ENCODE measurements at places on chromosomes 12 and 14.

- DNase-seq = no peak
These were observed 4.8 kb upstream of the LGMN start for GRCh38 chr14:92753250-92753649.

- no peak for DNase-seq
These were observed 15.0 kb downstream of the OTX2 start for GRCh38 chr14:56795284-56795622.

GRCh38 chr12:93065896-93066295 lies 136.8 kb upstream of the EEA1 start:
- DNase-seq = no peak

GRCh38 chr14:96090441-96091148 lies 51.4 kb downstream of the C14orf132 start:
- DNase-seq = no peak

DNA sequence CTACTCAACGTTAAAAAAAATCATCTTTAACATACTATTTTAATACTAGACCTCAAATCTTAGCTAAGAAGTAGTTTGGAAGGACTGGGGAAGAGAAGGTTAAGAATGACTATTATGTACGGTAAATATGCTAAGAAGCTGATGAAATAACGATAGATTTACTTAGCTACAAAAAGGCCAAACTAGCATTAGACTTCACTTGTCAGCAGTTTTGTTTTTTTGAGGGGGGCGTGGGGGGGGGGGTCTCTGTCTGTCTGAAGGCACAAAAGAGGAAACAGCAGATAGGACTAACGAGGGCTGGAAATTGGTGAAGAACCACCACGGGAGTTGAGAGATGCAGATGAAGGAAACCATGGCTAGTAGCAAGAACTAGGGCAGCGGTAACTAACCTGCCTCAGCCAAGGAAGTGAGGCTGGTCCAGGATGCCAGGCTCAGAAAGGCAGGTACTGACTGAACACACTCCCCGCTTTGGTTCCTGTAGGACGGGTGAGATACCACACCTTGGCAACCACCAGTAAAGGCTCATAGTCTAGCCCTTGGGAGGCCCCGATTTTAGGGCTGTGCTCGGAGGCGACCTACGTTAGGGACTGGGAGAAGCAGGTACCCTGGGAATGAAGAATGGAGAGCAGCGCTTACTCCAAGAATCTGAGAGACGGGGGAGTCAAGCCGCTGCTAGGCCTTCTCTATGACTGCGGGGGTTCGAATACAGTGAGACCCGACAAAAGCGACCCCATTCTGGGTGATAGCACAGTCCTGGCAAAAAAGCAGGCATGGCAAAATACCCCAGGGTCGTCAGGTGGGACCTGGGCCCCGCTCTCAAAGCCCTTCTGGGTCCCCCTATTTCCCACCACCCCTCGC lies 675 bp downstream of the NEDD8 start:
- no peak for DNase-seq

DNA sequence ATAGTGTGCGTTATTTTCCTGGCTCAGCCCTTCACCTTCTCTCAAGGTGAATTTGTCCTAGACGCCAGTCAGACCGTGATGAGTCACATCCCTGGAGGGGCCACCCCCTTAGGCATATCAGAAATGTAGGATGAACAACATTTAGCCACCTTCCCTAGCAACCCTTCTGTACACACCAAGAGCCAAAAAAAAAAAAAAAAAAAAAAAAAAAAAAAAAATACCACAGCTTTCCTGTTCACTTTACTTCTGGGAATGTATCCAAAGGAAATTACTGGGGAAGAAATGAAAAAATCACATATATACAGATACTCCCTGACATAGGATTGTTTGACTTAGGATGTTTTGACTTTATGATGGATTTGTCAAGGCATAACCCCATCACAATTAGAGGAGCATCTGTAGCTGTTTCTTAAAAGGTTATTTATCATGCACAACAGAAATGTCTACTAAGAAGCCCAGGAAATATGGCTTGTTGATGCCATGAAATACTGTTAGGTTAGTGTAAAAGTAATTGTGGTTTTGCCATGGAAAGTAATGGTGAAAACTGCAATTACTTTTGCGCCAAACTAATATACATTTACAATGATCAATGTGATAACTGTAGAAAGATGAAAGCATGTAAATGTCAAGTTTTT lies 68.2 kb upstream of the BDKRB2 start:
- no peak for DNase-seq

- peak; percentile 63 for DNase-seq
These were observed 198.2 kb downstream of the TSPAN9 start for GRCh38 chr12:3275171-3276041.

GRCh38 chr14:38860530-38860929 lies 242.5 kb downstream of the SEC23A start:
- no peak for DNase-seq

- DNase-seq = no peak
These were observed 1401.9 kb upstream of the FLRT2 start for GRCh38 chr14:84128050-84128449.

DNA sequence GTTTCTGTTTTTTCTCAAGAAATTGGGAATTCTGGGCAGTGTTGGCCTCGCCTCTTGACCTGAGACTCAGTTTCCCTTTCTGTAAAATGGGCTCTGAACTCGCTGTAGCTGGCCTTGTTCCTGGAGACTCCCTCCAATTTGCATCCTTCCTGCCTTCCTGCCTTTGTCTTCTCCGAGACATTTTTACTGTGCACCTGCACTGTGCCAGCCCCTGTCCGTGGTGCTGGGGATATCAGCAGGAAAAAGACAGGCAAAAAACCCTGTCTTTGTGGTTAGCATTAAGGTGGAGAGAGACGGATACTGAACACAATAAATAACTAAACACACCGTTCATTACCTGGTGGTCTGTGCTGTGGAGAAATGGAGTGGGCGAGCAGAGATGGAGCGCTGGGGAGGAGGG lies 129.8 kb downstream of the AACS start:
- DNase-seq = no peak

DNA sequence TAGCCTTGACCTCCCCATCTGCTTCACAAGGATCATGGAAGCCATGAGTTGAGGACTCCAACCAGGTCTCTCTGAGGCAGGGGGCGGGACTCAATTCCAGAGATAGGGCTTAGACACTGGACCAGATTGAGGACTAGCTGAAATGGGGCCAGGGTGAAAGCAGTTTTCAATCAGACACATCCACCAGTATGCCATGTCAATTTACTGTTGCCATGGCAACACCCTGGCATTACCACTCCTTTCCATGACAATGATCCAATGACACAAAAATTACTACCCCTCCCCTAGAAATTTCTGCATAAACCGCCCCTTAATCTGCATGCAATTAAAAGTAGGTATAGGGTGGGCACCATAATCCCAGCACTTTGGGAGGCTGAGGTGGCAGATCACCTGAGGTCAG lies 18.6 kb upstream of the DCAF5 start:
- DNase-seq = no peak

DNA sequence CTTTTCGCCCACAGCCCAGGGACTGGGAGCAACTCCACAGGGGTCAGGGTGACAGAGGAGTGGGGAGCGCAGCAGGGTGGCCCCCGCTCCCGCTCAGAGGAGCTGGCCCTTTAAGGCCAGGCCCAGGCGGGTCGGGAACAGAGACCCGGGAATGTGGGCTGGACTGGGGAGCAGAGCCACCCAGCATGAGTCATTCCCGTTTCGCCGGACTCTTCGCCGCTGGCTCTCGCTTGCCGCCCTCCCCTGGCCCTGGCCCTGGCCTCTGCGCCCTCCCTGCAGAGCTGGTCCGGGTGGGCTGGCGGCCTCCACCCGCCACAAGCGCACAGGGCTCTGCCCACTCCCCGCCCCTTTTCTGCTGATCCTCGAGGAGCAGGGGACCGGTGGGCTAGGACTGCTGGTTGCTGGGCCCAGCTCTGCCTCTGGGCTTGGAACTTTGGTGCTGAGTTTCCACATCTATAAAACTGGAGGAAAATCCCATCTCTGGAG lies 92.8 kb downstream of the NINJ2 start:
- DNase-seq = no peak

GRCh38 chr14:21449899-21450216 lies 6.1 kb downstream of the CHD8 start:
- no peak for DNase-seq

DNA sequence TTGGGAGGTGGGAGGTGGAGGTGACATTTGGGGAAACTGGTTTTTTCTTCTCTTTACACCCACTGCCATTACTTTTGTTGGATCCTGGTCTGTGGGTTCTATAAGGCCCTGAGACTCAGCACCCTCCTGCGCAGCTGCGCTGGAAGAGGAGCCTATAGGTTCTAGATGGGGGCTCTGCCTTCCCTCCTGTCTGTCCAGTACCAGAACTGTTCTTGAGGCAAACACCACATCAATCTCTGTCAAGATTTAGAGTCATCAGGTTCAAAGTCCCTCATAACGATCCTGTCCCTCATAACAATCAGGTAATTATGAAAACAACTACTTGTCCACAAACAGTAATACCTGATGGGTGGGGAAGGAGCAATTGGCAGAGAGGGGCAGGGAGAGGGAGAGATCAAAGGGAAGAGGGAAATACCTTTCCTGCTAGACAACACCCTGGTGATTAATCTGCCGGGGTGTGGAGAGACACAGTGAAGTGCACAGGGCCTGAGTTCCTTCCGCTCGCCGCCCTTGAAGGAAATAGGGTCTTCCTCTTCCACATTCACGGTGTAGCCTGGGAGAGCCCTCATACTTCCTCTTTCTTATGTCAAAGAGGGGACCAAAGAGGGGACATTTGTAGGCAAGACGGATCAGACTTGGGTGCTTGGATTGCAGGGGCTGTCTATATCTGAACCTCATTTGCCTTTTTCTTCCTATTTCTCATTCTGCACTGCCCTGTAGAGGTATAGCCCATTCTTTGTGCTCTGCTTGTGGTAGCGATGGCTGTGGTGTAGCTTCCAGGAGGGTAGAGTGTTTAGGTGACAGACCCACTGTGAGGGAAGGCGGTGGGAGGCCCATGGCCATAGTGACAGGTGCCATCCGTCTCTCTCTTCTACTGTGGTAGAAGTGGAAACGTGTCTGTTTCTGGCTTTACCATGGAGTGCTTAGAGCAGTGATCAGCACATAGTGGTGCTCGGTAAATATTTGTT lies 12.6 kb downstream of the GPRC5A start:
- DNase-seq = no peak

DNA sequence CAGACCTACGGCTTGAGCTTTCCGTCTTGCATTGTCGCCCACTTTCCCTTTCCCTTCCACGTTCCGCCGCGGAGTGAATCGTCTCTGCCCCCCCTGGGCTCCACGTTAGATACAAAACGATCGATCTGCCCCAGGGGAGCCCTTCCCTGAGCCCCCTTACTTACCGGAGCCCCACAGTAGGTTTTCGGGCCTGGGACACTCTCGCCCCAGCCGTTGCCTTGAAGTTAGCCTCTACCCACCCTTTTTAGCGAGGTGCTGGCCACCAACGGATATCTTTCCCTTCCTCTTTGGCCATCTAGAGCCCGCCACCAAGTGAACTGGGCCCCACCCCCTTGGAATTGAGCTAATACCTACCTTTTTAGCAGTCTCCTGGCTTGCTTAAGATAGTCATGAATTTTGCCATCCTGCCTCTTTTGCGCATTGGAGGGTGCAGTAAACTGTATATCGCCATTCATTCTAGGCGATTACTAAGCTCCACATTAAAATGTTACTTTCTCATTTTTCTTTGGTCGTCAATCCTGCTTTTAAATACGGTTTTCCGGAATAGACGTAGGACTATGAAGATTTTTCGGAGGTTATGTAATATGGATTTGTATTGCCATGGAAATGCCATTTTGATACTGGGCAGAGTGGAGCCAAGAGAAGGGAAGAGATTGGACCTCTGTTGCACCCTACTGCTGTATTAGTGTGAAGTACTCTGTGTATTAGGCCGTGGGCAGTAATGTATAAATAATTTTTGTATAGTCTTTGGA lies 764 bp downstream of the RBM25 start:
- no peak for DNase-seq

- DNase-seq = no peak
These were observed 2.4 kb upstream of the CISTR start for GRCh38 chr12:53754188-53754585.

DNA sequence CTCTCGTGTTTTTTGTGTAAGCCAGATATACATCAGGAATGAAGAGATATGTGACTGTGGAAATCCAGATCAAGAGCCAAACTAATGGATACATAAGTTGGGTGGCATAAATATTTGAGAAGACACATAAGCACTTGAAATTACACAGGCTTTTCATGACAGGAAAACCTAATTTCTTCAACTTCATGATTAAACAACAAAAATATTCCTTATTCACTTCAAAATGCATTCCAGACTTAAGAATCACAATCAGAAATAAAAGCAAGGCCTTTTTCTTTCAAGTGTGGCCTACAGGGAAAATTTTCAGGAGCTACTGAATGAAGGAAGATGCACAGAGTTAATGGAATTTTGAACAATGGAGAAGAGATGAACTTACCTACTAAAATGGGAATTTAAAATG lies 515.6 kb downstream of the FOXG1 start:
- no peak for DNase-seq

DNA sequence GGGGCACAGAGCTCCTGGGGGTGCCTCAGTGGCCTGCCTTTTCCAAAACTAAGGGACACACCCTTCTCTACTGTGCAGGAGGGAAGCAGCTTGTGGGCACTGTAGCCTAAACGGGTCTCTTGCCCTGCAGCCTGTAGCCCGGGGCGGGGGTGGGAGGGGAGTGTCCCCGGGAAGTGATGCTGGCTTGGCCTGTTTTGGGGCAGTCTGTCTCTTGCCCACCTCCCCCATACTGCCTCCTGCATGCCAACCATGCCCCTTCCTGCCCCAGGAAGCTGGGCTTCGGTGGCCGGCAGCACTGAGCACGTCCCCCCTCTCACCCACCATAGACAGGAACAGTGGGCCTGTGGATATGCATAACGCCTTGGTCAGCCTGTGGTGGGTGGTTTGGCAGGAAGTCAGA lies 43.4 kb downstream of the PRIMA1 start:
- no peak for DNase-seq

DNA sequence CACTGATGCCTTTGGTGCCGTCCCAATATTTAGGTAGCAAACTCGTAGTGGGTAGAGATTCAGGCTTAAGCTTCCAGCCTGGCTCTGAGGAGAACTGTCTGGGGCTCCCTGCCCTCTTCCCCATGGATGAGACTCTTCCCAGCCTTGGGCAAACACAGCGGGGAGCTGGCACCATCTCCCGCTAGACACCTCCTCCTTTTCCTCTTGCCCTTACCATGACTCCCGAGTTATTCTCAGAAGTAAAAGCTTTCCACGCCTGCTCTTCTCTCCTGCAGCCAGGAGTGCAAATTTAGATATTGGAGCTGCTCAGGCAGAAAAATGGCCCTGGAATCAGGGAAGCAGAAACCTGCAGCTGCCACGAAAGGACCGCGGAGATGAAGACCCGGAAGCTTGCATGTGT lies 45.6 kb upstream of the RBM19 start:
- no peak for DNase-seq

DNA sequence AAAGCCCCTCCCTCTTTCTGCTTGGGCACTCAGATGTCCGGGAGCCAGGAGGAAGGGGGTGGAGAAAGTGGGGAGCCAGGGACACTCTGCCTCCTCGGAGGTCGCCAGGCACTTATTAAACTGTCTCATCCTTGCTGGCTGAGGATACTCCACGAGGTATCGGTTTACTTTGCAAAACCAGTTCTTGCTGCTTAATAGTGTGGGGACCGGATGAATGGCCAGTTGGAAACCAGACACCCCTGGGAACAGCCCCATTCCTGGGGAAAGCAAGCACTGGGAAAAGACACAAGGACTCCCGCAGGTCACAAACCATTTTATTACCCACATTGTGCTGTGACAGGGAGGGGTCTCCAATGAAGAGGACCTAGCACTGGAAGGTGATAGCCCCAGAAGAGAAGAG lies 34.2 kb downstream of the CCDC88C start:
- no peak for DNase-seq

- no peak for DNase-seq
These were observed 15.2 kb downstream of the HHIPL1 start for GRCh38 chr14:99660006-99660566.

- no peak for DNase-seq
These were observed 77.2 kb downstream of the EP400 start for GRCh38 chr12:132026796-132027500.

GRCh38 chr14:58167891-58168290 lies 15.9 kb upstream of the ARMH4 start:
- DNase-seq = no peak

Measured in activated T-cell treated with anti-CD3 and anti-CD28 coated beads, Interleukin-2, amount 50 U/mL, for 4 hours (primary cell).